ENCODE measurements at places on chromosomes 5 and 9. TPM values are rescaled to one million over a fixed set of nuclear protein-coding genes. Genes with fewer than 3 reads are reported as not detected.

FBP2 gene
- not detected for total RNA-seq

CATSPER3 gene
- under 0.01 TPM for total RNA-seq

STPG3 gene
- total RNA-seq = not detected

TAS2R1 gene
- not detected for total RNA-seq

SOX30 gene
- total RNA-seq = not detected

ERP44 gene
- total RNA-seq = 16.0 TPM
